NCI-H1436 (cell line): ENCODE measurements at places on chromosomes 16 and 17.

DNA sequence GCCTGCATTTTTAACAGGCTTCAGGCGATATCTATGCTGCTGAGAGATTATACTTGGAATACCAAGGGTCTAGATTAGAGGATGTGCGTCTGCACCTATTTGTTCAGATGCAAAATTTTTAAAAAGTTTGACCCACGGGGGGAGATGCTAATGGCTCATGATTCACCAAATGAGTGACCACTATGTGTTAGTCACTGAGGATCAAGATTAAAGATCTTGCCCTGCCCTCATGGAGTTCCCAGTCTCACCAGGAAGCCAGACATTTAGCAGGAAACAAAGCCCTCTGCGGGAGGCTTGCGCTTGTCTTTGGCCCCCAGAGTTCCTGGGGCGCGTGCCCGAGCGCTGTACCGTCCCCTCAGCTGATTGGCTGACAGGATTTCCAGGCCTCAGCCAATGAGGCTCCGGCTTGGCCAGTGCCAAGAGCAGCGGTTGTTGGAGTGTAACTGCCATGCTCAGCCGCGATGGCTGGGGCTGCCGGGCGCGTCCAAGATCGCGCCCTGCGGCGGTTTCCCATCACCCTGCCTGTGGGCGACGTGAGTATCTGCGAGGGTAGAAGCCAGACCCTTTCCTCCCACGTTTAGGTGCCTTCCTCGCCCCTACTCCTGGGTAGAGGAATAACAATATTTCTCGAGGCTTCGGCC, 4.5 kb upstream of the DDX19B start:
- DNase-seq = no peak

- no peak for DNase-seq
Observed at GRCh38 chr17:1951920-1952319, 73.2 kb downstream of the RTN4RL1 start.

DNA sequence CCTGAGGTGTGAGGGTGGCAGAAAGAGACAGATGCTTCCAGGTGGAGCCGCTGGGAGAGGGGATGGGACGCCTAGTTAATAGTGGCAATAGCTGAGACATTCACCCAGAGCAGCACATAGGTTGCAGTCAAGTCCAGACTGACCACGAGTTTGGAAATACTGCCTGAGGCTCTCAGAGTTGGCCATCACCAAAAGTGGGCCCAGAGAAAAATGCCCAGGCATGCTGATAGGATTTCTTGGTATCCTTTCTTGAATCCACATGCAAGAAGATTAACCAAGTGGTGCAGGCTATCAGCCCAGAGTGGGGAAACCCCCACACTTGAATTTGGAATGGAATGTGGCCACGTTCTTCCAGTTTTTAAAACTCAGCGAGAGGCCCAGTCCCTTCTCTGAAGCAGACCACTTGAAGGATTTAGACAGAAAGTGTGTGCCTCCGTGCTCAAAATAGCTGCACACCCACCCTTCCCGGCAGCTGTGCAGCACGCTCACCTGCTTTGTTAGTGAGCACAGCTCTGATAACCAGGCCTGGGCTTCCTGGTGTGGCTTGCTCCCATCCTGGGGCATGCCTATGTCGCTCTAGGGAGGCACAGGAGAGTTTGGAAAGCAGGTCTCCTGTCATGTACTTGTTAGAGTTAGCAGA, 35.7 kb downstream of the PLD6 start:
- DNase-seq = no peak

GRCh38 chr16:68105611-68106010, 20.4 kb downstream of the NFATC3 start:
- DNase-seq = no peak

DNA sequence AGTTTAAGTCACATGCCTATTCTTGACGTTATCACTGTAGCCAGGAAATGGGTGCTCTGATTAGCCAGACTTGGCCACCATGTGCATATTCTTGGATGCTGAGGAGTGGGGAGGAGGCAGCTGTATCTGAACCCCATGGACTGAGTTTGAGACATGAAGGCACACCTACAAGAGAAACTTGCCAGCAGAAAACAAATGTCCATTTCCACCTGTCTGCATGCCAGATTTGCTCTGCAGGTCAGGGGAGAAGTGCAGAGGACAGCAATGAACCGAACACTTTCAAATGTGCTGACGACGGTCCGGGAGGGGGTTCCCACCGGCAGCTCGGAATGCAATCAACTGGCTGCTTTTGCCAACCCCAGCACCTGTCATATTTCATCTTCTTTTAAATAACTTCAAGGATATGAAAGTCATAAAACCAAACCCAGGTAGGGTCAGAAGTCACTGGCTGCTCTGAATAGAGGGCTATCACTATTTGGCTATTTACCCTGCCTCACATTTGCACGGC, 287.8 kb upstream of the N4BP1 start:
- no peak for DNase-seq
